ENCODE measurements at places on chromosomes 12 and 14. TPM values are rescaled to one million over a fixed set of nuclear protein-coding genes. Genes with fewer than 3 reads are reported as not detected.

The SLC2A14 gene
- 0.55 TPM for polyA plus RNA-seq

The PEBP1 gene
- polyA plus RNA-seq = 252 TPM

GRCh38 chr14:85316701-85317410, 213.1 kb upstream of the FLRT2 start:
- DNase-seq = no peak

DNA sequence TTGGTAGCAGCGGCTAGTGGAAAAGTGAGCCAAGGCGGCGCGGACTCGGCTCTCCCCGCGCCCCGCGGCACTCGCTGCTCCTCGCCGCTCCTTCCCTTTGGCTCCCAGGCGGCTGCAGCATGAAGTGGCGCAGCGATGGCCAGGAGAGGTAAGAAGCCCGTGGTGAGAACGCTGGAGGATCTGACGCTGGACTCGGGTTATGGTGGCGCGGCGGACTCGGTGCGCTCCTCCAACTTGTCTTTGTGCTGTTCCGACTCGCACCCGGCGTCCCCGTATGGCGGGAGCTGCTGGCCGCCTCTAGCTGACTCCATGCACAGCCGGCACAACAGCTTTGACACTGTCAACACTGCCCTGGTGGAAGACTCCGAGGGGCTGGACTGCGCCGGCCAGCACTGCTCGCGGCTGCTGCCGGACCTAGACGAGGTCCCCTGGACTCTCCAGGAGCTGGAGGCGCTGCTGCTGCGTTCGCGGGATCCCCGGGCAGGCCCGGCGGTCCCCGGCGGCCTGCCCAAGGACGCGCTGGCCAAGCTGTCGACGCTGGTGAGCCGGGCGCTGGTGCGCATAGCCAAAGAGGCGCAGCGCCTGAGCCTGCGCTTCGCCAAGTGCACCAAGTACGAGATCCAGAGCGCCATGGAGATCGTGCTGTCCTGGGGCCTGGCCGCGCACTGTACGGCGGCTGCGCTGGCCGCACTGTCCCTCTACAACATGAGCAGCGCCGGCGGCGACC, 225.6 kb upstream of the CRY1 start:
- peak; percentile 62 for DNase-seq

- no peak for DNase-seq
Measured at GRCh38 chr12:78530100-78530765, 334.3 kb upstream of the SYT1 start.

DNA sequence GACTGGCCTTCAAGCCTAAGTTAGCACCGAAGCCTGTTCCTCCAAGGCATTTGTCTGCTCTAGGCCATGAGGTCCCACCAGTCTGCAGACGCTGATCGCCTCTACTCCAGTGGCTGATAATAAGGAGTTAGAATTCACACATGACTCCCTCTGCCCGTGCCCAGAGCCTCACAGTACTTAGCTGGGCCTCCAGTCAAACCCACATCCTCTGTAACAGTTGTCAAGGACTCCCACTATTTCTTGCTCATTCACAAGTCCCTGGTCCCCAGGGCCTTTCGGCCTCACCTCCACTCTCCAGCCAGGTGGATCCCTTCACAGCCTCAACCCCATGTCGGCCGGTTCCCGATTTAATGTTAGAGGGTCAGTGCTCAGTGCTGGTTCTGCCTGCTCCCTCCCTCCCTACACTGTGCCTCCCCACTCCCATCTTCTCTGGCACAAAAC, 6.3 kb upstream of the KRT5 start:
- DNase-seq = no peak

Data from large intestine (tissue), 12 donors.